ENCODE measurements at places on chromosomes 1 and 21. TPM values are rescaled to one million over a fixed set of nuclear protein-coding genes. Genes with fewer than 3 reads are reported as not detected.

Gene LRRC42
- total RNA-seq: 24.3 TPM

Gene SH3BGR
- 116 TPM for total RNA-seq

Gene MAP1LC3C
- total RNA-seq: 0.85 TPM

Gene HPDL
- 4.8 TPM for total RNA-seq

Gene CLCA2
- 422 TPM for total RNA-seq

Gene GCSAML
- not detected for total RNA-seq

Gene EDARADD
- 4.6 TPM for total RNA-seq

Gene VPS13D
- total RNA-seq: 60.6 TPM

Gene PGLYRP4
- 7.8 TPM for total RNA-seq

Gene ITPKB
- total RNA-seq: 10.7 TPM
